ENCODE measurements at places on chromosomes 7 and 10. TPM values are rescaled to one million over a fixed set of nuclear protein-coding genes. Genes with fewer than 3 reads are reported as not detected.

NKX2-3 gene
- total RNA-seq: not detected

SPDYE16 gene
- total RNA-seq: not detected

FGL2 gene
- not detected for total RNA-seq

PODXL gene
- total RNA-seq: 717 TPM

GRCh38 chr10:132548869-132549268 lies 11.3 kb downstream of the INPP5A start:
- H3K4me3 ChIP-seq: no peak overlapping the region
- no peak overlapping the region for H3K27ac ChIP-seq
- H3K4me1 ChIP-seq: no peaks in the 10 kb centered on the region

- H3K27ac ChIP-seq: no peak overlapping the region
- H3K36me3 ChIP-seq: no peaks in the 10 kb centered on the region
- peaks cover 6% of the 10 kb centered on the region for H3K4me1 ChIP-seq
- H3K27me3 ChIP-seq: no peaks in the 10 kb centered on the region
These were observed 104.7 kb downstream of the LHPP start for GRCh38 chr10:124566222-124566888.

GRCh38 chr10:89540420-89540949 lies 5.1 kb upstream of the SLC16A12 start:
- DNase-seq: no peak
- no peaks in the 10 kb centered on the region for H3K36me3 ChIP-seq
- no peaks in the 10 kb centered on the region for H3K4me1 ChIP-seq
- no peak overlapping the region for H3K27ac ChIP-seq

- no peak for DNase-seq
- H3K4me3 ChIP-seq: no peak overlapping the region
- no peaks in the 10 kb centered on the region for H3K27me3 ChIP-seq
These were observed 34.9 kb downstream of the PRKAR2B start for GRCh38 chr7:107079212-107079940.

DNA sequence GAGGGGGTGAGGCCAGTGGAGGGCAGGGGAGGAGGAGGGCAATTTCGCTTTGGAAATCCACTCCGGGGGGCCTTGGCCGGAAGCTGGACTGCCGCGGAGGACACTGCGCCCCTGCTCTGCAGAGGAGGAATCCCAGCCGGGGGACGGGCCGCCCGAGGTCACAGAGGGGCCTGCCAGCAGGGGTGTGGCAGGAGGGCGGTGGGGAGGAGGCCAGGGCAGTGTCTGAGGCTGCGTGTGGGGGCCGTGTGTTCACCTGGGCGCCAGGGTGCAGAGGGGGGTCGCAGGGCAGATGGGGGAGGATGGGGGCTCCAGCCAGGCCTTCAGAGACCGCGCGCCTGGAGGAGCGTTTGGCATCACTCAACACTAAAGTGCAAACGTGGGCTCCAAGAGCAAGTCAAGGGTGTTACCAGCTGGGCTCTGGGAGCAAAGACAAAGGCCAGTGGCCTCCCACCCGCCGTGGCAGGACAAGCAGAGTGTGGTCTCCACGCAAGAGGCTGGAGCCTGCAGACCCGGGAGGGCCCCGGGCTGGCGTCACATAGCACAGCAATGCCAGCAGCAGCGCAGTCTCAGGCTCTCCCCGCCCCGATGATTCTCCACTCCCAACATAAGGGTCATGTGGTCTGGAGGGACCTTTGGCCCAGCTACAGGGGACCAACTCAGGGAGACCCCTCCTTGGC lies 45.3 kb upstream of the DNAJB6 start:
- no peak overlapping the region for H3K27ac ChIP-seq
- no peaks in the 10 kb centered on the region for H3K36me3 ChIP-seq
- H3K27me3 ChIP-seq: no peaks in the 10 kb centered on the region
- H3K4me3 ChIP-seq: no peak overlapping the region

- no peak overlapping the region for H3K27ac ChIP-seq
- no peaks in the 10 kb centered on the region for H3K4me1 ChIP-seq
- no peaks in the 10 kb centered on the region for H3K36me3 ChIP-seq
- H3K4me3 ChIP-seq: no peak overlapping the region
- DNase-seq: no peak
- H3K27me3 ChIP-seq: no peaks in the 10 kb centered on the region
These were observed 50.3 kb upstream of the EGR2 start for GRCh38 chr10:62866451-62866850.

DNA sequence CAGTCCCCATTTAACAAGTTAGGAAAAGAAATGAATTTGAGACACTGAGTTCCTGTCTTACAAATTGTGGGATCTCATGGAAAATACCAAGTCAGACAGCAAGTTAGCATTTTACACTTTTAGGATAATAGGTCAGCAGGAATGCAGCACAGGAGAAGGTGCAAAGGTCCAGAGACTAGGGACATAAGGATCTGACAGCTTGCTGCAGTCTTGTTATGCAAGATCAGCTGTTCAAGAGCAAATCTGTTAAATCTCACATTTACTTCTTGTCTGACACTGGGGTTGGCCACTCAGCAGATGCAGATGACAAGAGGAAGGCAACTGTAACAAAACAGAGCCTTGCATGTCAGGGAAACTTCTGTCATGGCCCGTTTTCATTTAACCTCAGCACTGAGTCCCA lies 239.6 kb downstream of the PHF14 start:
- no peak for DNase-seq
- no peaks in the 10 kb centered on the region for H3K36me3 ChIP-seq
- H3K4me1 ChIP-seq: no peaks in the 10 kb centered on the region

- no peak overlapping the region for H3K27ac ChIP-seq
- no peak overlapping the region for H3K4me3 ChIP-seq
- H3K4me1 ChIP-seq: no peaks in the 10 kb centered on the region
- no peaks in the 10 kb centered on the region for H3K36me3 ChIP-seq
These were observed 32.9 kb downstream of the CSTF2T start for GRCh38 chr10:51666456-51666855.

- H3K27me3 ChIP-seq: no peaks in the 10 kb centered on the region
- DNase-seq: no peak
These were observed 168.5 kb downstream of the PPP1R17 start for GRCh38 chr7:31855530-31855929.

DNA sequence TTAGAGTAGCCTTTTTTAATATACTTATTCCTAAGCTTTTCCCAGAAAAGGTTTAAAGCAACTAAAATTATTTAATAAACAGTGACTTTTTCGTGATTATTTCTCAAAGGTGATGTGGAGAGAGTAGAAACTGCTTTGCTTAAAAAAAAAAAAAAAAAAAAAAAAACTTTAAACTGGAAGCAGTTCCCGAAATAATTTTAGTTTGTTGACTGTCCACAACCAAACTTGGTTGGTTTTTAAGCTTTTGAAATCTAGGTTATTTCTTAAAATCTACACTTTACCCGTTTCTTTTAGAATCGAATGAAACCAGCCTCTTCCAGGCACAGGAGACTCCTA lies 7.3 kb downstream of the SKAP2 start:
- no peak for DNase-seq
- H3K27me3 ChIP-seq: peaks cover 90% of the 10 kb centered on the region
- peaks cover 3% of the 10 kb centered on the region for H3K4me1 ChIP-seq
- H3K36me3 ChIP-seq: no peaks in the 10 kb centered on the region
- H3K4me3 ChIP-seq: peak overlapping the region; percentile 55
- H3K27ac ChIP-seq: no peak overlapping the region

Measured in endodermal cell (in vitro differentiated cells).